ENCODE measurements at places on chromosomes 2 and 18.

GRCh38 chr2:234788841-234789240, 163.0 kb upstream of the SH3BP4 start:
- no peak for DNase-seq

GRCh38 chr2:71784734-71785511, 331.6 kb downstream of the DYSF start:
- no peak for DNase-seq

GRCh38 chr18:8107426-8107825, 501.8 kb upstream of the RAB12 start:
- no peak for DNase-seq

- no peak for DNase-seq
Measured at GRCh38 chr18:65215865-65216466, 534.8 kb upstream of the CDH7 start.

DNA sequence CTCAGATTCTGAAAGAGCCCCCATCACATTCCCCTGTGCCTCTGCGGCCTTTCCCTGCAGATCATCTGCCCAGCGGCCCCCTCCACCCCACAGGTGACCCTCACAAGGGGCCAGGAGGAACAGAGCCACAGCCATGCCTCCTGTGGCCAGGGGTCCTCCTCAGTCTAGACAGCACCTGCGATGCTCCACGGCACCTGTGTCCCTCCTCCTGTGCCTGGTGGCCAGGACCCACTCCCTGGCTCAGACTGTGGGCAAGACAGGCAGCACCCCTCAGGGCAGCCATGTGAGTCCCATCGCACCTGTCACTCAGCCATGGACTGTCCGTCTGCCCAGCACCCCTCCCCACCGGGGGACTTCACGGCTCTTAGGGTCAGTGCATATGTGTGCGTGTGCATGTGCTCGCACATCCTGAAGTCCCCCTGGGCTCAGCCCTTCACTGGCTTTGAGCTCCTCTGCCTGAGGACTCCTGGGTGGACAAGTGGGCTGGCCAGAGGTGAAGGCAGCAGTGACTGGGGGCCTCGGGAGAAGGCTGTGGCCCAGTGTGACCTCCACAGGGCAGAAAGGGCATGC, 237.7 kb downstream of the ATAD2B start:
- no peak for DNase-seq

DNA sequence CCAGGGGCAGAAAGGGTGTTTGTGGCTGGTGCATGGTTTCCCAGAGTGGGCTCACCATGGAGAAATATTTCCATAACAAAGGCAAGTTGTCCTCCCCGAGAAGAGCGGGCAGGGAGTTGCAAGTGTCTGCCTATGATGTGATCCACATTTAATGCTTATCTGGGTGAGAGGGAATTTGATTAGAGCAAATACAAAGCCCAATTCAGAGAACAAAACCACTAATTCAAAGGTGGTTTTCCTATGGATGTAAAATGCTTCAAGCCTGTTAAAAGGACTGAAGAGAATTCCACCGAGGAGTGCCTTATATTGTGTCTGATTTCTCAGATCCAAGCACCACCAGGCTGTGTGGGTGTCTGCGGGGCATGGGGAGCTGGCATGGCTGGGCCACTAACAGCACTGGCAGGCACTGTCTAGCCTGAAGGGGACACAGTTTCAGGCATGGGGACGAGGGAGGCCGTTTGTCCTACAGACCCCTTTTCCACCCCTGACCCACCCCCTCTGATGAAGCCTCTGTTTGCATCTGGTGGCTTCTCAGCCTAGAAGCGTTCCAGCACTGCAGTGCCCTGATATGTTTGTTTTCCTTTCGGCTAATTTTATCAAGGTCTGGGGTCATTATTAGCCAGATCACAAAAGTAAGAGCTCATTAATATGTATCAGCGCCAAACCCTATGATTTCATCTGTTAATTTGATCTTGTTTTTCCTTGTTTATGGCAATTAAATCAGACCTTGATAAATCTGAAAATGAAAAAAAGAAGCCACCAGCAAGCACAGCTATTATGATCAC, 357.3 kb downstream of the HRH4 start:
- no peak for DNase-seq

DNA sequence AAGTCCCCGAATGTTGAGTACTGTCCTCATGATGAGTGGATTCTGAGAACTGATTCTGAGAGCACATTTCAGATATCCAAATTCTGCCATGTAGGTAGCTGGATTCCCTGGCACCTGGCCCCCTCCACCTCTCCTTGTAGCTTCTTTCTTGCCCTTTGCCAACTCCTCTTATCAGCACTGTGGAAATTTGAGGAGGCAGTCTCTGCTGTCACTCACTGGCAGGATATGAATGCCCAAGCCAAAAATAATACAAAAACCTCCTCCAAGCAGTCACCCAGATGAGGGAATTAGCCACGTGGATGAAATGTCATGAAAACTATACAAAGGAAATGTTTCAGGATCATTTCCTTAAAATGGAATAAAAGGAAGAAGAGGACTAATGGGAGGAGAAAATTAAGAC, 276.8 kb downstream of the SETBP1 start:
- DNase-seq, result no peak

DNA sequence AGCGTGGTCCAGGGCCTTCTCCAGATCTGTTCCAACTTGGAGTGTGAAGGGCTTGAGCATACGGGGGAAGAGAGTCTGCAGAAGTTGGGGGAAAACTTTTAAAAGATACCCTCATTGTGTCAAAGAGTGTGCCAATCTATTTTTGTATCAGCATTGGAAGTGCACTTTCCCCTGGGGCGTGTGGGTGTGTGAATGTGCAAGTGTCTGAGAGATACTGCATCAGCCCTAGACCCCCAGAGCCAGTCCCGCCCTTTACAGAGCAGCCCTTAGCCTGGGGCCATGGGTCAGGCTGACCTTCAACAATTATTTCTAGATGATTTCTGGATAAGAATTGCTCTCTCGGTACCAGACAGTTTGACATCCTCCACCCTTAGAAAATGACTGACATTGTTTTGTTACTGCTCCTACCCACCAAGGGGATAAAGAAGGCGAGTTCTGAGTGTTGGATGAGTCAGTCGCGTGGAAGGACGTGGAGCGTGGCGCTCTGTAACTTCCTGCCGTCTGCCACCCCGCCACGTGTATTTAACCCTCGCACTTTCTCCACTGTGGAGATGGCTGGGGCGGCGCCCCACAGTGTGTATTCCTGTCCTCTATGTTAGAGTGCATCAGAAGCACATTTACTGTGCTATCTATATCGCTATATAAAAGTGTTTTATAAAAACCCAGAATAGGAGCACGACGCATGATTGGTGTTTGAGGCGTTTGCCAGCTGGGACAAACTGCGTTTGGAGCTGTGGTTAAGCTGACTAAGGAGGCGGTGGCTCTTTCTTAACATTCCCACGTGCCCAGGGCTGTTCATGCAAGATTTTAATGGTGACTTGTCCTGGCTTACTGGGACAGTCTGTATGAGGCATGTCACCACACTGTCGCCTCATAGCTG, 122.6 kb downstream of the CABLES1 start:
- no peak for DNase-seq
